ENCODE measurements at places on chromosomes 6 and 20. TPM values are rescaled to one million over a fixed set of nuclear protein-coding genes. Genes with fewer than 3 reads are reported as not detected.

- DNase-seq = no peak
Observed at GRCh38 chr6:129744201-129744879, 34.4 kb upstream of the ARHGAP18 start.

Gene SGK2
- total RNA-seq = 0.48 TPM

Gene RRAGD
- 9.3 TPM for total RNA-seq

DNA sequence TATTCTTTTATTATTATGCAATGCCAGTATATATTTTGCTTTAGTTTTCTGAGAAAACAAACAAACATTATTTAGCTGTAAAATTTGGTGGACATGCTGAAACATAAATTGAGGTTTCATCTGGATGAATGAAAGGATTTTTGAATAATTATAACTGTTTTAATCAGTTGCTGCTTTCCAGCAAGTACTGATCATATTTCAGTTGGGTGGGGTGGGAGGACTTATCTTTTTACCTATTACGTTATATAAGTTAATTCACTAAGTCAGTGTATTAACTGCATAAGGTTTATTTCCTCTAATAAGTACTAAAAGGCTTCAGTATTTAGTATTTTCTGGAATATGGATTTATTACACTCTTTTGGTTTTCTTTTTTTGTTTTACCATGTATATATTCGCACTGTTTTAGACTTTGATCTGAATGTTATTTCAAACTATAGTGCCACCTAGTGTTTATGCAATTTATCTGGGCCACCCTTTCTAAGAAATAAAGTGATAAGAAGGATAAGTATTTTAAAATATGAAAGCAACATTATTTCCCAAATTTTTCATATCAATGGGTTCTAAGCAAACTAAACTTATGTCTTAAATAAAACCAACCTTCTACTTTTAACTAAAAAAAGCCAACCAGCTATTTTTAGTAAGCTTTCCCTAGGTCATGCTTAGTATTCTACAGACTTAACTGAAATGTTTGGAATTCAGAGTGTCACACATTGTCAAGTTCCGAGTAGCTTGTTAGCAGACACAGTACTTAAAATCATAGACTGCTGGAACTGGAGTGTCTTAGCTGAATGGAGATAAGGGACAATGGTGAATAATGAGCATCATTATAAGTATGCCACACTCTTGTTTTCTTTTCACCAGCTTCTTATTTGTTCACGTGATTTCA lies 105.4 kb upstream of the MCHR2 start:
- no peak for DNase-seq

- DNase-seq = no peak
Observed at GRCh38 chr6:45417436-45417835, 39.7 kb upstream of the SUPT3H start.

Gene OPRM1
- not detected for total RNA-seq

Gene C4A
- total RNA-seq = 6.7 TPM

DNA sequence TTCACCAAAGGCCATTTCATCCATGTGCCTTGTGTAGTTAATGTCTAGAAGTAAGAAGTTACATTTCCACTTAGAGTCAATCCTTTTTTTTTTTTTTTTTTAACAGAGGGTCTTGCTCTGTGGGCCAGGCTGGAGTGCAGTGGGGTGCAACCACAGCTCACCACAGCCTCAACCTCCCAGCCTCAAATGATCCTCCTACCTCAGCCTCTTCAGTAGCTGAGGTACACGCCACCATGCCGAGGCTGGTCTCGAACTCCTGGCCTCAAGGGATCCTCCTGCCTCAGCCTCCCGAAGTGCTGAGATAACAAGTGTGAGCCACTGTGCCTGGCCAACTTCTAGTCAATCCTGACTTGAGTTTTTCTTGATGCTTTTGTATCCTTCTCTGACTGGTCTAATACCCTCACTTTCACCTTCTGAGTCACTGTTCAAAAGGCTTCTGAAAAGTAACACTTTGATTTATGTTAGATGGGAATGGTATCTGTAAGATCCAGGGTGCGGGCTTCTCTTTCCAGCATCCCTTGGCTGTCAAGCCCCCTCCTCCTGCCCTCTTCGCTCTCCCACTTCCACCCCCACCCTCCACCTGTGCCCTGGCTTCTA lies 22.1 kb downstream of the TRAM2 start:
- no peak for DNase-seq

Gene ANKRD66
- not detected for total RNA-seq

Gene GPX5
- total RNA-seq = not detected

GRCh38 chr20:4234128-4234527 lies 218.8 kb upstream of the RNF24 start:
- DNase-seq = no peak

Gene FOXQ1
- not detected for total RNA-seq

Gene PDE10A
- total RNA-seq = not detected

- DNase-seq = no peak
Observed at GRCh38 chr20:48832405-48832730, 4.6 kb upstream of the PREX1 start.

DNA sequence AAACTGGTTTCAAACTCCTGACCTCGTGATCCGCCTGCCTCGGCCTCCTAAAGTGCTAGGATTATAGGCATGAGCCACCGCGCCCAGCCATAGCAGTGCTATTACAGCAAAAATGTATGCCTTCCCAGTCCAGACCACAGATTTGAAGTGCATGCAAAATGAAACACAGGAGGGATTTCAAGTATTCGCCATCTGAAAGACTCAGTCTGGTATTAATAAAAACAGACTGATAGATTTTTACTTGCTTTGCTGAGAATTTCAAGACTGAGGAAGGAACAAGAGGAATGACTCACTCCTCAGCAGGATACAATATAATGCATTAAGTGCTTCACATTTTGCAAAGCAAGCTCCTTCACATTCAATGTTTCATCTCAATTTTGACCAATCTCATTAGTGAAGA lies 134.9 kb downstream of the TMEM200A start:
- no peak for DNase-seq

Gene MAP1LC3A
- 0.99 TPM for total RNA-seq

Gene SEMG1
- total RNA-seq = not detected

Gene RAET1G
- total RNA-seq = not detected

DNA sequence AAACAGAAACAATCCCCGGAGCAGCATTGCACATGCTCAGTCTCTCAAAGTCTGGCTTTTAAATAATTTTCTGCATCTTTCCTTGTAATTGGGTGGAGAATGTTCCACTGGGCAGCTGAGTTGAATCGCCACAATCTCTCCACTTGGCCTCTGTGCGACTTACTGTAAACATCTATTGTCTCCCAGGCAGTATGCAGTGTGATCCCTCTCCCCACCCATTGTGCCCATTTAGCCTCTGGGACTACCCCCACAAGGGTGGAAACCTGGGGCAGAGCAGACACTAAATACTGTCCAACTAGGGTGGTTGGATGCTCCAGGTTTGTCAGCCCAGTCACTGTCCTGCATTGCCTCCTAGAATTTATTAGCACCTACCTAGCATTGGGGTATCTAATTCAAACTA lies 96.2 kb downstream of the JARID2 start:
- no peak for DNase-seq

Gene SPATA25
- total RNA-seq = 2.0 TPM

DNA sequence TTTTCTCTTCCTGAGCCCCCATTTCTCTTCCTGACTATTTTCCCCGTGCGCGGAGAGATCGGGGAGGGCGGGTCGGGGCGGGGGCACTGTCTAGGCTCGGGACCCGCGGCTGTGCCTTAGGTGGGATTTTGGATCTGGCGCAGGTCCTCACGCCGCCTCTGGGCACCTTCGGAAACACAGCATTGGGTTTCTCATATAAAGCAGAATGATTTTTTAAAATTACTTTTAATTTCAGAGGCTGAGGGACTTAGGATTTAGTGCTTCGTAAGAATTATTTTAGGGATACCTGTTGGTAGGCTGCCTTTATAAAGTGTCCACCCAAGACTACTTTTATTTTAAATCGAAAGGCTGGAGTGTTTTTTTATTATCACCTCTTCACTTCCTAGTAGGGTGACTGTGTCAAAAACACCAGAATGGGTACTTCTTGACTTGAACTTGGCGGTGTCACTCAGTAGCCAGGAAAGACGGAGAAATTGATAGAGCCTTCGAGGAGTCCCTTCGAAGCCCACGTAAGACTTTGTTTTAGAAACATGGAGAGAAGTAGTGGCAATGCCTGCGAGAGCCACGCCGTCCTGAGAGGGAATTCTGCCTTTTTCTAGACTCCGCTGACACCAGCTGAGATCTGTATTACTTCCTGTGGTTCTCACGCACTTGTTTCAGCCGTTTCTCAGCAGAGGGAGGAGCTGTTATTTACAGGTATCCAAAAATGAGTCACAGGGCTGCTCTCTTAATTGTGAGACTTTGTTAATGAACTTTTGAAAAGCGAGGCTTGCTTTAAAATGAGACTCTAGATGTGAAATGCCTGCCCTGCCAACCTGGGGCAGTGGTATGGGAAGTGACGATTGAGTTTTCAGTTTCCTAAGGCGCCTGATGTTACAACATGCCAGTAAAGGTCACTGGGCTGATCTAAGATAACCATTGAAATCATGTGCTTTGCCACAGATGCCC lies 667 bp downstream of the STX11 start:
- DNase-seq = peak; percentile 62

DNA sequence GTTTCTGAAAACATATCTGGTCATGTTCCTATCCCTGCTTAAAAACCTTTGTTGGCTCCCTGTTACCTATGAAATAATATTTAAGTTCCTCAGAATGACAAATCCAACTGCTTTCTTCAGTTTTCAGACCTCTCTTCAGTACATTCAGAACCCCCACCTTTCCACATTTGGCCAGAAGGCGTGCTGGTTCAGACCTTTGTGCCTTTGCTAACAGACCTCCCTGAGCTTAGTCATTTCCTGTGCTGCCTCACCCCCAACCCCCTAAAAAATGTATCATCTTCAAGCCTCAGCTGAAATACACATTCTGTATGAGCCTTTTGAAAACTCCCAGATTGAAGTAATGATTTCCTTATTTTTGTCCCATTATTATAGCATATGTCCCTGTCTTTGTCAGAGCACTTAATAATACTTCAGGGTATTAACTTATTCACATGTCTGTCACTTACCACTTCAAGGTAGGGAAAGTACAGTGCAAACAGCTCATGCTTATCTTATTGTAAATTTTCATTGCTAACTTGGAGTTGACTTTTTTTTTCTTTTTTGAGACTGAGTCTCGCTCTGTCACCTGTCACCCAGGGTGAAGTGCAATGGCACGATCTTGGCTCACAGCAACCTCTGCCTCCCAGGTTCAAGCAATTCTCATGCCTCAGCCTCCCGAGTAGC lies 19.7 kb downstream of the FAM217A start:
- DNase-seq = peak; percentile 44

DNA sequence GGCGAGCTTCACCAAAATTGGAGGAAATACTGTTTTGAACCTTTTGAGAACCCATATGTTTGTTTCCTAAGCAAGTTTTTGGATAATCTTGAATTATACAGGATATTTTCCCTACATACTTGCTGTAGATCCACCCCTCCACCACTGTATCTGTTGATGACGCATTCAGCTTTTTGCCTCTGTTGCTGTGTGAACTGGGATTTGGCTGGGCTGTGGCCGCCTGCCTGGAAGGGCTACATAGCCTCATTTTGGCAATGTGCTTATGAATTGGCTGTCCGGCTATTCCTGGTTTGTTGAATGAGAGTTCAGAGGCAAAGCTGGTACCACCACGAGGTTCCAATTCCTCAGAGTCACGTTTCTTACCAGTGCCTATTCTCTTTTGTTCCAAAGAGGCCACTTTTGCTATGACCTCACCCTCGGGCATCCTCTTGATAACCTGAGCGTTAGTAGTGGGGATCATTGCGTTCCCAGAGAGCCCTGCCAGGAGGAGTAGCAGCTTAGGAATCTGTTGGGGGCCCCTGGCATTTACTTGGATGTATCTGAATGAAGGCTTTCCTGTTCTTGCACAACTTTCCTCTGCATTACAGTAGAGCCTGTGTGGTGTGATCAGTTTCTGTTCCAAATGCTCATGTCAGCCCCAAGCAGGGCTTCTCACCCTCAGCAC lies 6.4 kb downstream of the FAM83D start:
- no peak for DNase-seq

- no peak for DNase-seq
Observed at GRCh38 chr6:12613811-12614210, 102.8 kb upstream of the PHACTR1 start.

Gene SSTR4
- total RNA-seq = not detected

GRCh38 chr6:80988892-80989291 lies 763.6 kb downstream of the TENT5A start:
- DNase-seq = no peak

DNA sequence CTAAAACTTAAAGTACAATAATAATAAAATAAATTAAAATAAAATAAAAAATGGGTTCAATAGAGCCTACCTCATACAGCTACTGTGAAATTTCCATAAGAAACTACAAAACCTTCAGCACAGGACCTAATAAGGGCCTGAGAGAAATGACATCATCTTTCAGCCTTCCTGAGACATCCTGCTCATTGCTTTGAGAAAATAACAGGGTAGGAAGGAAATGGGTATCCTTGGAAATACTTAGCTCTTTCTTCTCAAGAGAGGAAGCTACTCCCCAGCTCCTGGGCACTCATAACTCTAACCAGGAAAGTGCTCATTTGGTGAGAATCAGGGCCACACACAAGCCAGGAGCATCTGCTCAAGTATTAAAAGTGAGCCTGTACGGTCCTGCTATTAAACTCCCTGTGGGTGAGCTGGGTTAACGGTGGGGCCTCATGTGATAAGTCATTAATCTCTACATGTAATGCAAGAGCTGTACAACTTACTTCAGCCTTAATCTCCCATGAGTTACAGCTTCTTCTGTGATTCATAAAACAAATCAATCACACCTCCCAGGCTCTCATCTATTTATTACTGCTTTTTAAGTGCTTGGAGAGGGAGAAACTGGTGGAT lies 141.4 kb downstream of the MAFB start:
- no peak for DNase-seq

GRCh38 chr6:47788498-47788884 lies 6.7 kb downstream of the OPN5 start:
- no peak for DNase-seq

DNA sequence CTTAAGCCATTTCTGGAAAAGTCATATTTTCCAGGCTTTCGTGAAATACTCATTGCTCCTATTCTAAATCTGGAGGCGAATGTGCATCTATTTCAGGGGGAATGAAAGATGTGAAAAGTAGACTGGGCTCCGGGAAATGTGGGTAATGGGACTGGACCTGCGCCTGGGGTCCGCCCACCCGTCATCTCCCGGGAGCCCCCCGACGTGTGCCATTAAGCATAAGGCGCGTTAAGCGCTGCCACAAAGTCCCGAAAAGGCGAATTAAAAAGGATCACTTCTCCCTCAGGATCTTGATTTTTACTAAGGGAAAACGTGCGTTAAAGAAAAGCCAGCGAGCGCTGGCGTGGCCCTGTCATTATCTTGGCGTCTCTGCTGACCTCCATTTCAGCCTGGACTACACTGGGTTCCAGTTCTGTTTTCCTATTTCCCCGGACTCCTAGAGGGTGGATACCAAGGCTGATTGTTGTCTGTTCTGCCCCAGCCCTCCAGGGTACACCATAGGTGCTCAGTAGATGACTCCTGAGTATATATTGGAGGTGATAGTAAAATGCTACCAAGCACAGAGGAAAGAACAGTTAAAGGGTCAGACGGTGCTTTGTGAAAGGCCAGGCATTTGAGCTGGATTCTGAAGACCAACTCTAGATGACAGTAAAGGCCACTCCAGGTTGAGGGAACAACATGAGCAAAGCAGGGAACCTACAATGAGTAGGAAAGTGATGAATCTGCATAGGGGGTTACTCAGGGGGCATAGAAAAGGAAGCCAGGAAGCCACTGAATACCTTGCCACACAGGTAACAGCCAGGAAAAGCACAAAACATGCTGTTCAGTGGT lies 89.2 kb upstream of the ARID1B start:
- DNase-seq = no peak

- DNase-seq = no peak
Observed at GRCh38 chr6:107275330-107275865, 160.1 kb upstream of the BEND3 start.

- no peak for DNase-seq
Observed at GRCh38 chr6:118933855-118934460, 1.0 kb downstream of the MCM9 start.

GRCh38 chr6:122718616-122719015 lies 60.9 kb upstream of the FABP7 start:
- DNase-seq = no peak
